ENCODE measurements at places on chromosomes 6 and 20.

- DNase-seq = no peak
These were observed 91.2 kb downstream of the PREX1 start for GRCh38 chr20:48736636-48737035.

DNA sequence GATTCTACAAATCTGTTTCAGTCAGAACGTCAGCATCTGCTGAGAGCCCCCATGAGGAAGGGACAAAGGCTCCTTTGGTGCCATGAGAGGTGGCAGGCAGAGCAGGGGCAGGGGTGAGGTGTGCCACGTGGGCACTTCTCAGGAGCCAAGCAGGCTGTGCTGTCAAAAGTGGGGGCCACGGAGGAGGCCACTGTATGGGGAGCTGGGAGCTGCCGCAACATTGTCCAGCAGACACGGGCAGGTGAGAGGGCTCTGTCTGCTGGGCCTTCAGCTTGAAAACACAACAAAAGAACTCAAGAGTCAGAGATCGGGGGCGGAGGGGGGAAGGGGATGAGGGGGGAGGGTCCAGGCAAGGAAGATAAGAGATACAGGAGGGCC lies 21.6 kb upstream of the FOXP4 start:
- no peak for DNase-seq

- no peak for DNase-seq
These were observed 9.9 kb downstream of the PSMA7 start for GRCh38 chr20:62133051-62133845.

DNA sequence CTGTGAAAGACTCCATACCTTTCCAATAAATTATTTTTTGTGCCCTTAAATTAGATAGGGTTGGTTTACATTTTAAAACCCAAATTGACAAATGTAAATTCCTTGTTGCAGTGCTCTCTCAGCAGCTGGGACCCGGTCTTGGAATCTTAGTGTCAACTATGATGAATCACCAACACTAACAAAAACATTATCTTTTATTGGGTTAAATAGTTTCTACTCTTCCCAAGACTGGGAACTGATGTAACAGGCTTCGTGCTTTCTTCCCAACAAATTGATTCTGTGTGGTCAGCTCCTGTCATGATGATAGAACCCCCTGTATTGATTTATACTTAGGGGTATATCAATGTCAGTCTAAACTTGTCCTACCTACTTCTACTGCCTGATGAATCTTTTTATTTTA lies 23.2 kb upstream of the AHI1 start:
- DNase-seq = no peak

DNA sequence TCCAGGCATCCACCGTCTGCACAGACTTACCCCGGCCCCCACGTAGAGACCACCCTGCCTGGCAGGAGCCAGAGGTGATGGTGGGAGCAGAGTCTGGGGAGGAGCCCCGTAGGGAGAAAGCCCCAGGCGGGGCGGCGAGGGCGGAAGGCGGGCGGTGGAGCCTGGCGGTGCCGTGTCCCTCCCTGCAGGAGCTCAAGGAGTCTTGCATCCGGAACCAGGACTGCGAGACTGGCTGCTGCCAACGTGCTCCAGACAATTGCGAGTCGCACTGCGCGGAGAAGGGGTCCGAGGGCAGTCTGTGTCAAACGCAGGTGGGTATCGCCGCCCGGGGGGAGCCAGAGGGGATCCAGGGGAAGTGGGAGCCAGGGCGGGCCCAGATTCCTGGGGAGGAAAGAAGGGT lies 6.0 kb downstream of the CLPSL1 start:
- no peak for DNase-seq

- DNase-seq = no peak
These were observed 25.4 kb downstream of the ZMYND8 start for GRCh38 chr20:47330933-47331708.

- no peak for DNase-seq
These were observed 169.1 kb downstream of the MYLK4 start for GRCh38 chr6:2581611-2582010.

DNA sequence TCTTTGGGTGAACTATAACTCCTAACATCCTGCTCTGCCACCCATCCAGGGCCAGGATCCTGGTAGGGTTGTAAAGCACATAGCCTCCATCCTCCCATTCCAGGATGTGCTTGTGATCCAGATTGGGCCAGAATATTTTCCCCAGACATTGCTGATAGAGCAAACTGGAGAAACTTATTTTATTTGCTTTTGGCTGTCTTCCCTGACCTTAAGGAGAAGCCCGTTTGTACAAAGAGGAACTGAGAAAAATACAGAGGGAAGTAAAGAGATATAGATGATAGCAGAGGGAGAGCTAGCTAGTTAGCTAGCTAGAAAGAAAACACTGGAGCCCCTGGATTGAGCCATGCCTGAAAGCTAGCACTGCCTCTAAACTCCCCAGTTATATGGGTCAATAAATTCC lies 9.0 kb upstream of the HDAC2 start:
- DNase-seq = no peak

DNA sequence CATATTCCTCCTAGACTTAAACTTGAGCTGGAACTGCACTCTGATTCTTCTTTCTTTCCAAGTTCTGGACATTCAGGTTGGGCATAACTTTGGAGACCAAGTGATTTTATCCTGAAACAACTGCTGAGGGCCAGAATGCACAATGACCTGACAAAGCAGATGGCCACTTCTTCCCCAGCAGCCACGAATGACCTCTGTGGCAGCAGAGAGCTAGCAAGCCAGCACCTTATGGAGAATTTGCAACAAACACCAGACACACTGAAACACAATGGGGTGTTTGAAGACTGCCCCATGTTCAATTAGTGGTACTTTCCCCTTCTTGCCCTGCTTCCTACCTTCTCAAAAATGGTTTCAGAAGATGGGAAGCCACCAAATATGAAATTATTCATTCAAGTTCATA lies 4.2 kb upstream of the TENT5A start:
- DNase-seq = no peak

- DNase-seq = no peak
These were observed 30.4 kb downstream of the TRMT6 start for GRCh38 chr20:5919626-5920544.

DNA sequence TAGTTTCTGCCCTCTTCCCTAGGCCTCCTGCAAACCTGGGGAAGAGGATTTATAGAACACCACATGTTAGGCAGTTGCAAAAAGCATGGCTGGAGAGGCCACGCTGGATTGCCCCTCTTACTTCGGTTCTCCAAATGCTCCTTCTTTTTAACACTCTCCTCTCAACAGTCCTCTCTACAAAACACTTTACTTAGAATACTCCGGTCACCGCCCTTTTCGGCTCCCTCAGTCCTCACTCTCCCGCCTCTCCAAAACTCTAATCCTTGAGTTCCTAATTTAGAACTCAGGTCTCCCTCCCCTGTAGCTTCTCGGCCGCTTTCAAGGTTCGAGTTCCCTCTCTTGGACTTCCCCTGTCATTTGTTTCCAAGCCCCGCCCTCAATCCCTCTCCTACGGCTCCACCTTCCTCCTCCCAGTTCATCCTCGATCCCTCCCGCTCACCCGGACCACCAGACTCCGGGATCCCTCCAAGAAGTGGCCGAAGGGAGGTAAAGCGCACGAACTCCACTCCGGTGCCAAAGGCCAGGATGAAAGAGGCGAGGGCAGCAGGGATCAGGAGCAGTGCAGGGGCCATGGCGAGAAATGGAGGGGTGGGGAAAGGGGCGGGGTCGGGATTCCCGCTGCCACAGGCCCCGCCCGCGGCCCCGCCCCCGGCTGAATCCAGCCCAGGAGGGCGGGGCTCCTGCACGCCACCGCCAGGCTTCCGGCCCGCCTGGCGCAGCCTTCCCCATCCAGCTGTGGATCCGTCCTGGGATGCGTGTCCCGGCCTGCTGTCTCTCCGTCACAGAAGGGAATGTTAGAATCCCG lies at the start of gene NRM:
Gene NRM, minus strand, starts transcription at position 582 of the 805 bp plus-strand sequence. Its CDS starts 10 bp downstream, at position 572.
- DNase-seq = peak; percentile 92

DNA sequence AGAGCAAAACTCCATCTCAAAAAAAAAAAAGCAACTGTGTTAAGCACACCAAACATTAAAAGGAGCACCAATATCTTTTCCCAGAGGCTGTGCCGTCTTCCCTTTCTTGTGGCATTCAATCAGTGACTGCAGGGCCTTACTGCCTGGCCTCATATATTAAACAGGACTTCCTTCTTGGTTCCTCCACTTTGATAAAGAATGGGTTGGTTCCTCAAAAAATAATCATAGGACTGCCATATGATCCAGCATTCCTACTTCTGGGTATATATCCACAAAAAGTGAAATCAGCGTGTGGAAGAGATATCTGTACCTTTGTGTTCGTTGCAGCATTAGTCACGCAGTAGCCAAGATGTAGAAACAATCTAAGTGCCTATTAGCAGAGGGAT lies 40.3 kb upstream of the GFOD1 start:
- DNase-seq = no peak

DNA sequence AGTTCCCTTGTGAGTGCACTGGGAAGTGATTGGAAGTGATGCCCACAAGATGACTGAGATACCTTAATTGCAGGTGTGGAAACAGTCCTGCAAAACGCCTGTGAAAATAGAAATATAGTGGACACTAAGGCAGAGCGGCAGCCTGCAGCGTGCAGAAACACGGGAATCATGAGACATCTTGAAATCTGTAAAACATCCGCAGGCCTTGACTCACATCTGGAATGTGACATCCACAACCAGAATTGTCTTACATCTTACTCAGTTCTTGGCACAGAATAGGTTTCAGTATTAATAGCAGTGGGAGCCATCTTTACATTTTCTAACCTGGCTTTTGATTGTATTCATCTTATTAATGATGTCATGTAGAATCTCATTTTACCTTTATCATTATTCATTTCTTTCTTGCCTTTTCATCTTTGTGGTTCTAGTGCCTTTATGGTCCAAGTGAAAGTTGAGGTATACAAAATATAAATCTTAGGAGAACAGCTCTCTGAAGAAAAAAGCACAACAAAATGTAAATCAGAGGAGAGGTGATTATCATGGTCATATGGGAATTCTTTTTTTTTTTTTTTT lies 44.6 kb downstream of the CDYL start:
- no peak for DNase-seq

DNA sequence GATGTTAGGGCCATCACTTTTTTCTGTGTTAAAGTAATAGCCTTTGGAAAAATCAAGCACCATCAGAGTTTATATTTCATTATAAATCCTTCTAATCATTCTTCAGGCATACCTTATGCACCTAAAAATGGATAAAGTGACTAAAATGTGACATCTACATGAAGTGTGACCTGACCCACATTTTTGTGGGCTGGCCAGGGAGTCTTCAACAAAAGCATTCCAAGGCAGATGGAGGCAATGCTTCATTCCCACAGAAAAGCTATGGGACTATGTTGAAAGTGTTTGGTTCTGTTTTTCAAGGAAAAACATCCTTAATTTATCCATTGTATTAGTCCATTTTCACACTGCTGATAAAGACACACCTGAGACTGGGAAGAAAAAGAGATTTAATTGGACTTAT lies 58.8 kb upstream of the LTV1 start:
- DNase-seq = no peak

- DNase-seq = no peak
These were observed 8.9 kb upstream of the SNRNP48 start for GRCh38 chr6:7580927-7581618.

DNA sequence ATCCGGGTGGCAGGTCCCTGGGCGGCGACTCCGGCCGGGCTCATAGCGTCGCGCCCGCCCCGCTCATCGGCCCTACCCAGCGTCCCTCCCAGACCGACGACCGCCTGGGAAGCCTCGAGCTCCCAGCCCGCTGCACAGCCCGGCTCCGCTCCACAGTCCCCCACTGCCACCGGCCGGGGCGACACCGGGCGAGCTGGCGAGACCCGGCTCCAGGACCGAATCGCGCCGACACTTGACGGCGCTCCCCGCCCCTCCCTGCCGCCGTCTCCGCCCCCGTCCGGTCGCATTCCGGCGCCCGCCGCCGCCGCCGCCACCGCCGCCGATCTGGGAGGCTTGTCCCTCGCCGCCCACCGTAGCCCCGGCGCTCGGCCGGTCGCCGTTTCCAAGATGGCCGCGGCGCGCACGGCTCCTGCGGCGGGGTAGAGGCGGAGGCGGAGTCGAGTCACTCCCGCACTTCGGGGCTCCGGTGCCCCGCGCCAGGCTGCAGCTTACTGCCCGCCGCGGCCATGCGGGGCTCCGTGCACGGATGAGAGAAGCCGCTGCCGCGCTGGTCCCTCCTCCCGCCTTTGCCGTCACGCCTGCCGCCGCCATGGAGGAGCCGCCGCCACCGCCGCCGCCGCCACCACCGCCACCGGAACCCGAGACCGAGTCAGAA lies at the start of gene MAP3K4:
Gene MAP3K4, plus strand, starts transcription at position 364 of the 655 bp plus-strand sequence. Its CDS starts 163 bp downstream, at position 527.
- DNase-seq = peak; percentile 91

- DNase-seq = no peak
These were observed 36.5 kb downstream of the SULF2 start for GRCh38 chr20:47748823-47749222.

- DNase-seq = no peak
These were observed 142.0 kb upstream of the GLP1R start for GRCh38 chr6:38906582-38906981.

DNA sequence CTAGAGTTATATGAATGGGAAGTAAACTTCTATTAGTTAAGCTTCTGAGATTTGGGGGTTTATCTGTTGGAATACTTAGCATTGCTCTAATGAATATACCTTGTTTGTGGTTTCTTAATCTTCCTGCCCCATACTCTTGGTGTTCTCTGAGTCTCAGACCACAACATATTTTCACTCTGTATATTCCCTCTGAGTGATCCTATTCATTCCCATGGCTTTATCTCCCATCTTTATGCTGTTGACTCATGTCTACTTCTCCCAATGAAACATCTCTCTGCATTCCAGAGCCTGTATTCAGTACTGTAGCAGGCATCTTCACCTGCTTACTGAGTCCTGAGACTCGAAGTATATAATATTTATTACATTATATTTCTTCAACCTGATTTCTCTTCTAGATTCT lies 283.7 kb upstream of the MAP3K7 start:
- DNase-seq = no peak

DNA sequence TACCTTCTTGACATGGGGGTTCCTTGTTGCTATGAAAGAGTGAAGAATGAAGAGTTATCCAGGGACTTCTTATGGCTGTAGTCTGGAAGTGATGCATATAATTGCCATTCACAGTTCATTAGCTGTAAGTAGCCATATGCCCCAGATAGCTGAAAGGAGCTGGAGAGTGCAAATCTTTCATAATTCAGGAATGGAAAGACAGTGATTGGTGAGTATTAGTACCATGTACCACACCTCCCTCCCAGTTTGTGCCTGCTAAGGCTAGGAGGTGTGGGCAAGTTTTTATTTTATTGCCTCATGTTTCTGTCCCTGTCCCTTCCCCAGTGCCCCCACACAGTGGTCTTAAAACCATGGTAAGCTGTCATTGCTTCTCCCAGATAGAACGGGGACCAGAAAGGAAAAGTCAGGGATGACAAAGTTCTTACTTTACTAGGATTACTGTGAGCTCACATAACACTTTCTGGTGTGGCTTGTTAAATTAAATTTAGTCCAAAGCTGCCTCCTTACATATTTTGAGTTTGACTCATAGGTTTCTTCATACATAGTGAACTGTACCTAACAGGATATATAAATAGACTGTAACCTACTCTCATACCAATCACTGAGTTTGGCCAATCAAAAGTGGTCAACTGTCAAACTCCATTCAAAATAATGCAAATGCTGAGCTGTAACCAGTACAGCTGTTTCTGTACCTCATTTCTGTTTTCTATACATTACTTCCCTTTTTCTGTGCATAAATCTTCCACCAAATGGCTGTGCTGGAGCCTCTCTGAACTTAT lies 119.4 kb downstream of the RFPL4B start:
- DNase-seq = no peak
